ENCODE measurements at places on chromosomes 6 and 20.

- no peak for DNase-seq
Observed at GRCh38 chr6:145026267-145026679, 709.0 kb downstream of the EPM2A start.

GRCh38 chr6:142846883-142847287 is 98.1 kb downstream of the HIVEP2 start:
- no peak for DNase-seq

DNA sequence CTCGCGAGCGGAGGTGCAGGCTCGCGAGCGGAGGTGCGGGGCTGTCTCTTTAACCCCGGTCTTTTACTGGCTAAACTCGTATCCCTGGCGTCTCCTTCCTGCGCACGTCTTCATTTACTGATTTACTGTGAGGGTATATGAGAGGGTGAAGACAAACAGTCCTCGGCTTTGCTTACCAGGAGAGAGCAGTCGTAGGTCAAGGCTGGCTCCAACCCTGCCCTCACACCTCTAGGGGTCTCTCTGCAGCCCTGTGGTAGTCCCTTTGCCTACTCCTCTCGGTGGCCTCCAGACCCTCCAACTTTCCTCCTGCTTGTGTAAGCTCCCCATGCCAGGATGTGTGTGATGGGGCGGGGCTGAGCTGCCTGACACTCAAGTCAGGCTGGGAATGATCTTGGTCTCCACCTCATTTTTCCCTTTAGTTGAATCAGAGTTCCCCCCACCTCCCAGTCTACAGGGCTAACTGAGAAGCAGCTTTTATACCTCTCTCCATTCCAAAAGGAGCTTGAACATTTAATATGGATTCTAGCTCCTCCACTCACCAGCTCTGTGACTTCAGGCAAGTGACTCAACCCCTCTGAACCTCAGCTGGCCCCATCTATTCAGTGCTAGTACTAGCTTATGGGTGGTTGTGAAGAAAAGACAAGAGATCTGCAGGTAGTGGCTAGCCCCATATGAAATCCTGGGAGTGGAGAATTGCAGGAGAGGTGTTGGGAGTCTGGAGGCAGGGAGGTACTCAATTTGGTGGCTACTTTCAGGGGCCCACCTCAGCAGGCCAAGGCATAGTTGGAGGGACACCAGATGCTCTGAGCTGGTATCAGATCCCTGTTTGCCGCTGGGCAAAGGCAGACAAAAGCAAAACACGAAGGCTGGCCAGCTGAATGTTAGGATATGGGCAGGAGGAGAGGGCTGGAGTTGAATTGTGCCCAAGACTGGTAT is 902 bp downstream of the SLC29A1 start:
- no peak for DNase-seq

DNA sequence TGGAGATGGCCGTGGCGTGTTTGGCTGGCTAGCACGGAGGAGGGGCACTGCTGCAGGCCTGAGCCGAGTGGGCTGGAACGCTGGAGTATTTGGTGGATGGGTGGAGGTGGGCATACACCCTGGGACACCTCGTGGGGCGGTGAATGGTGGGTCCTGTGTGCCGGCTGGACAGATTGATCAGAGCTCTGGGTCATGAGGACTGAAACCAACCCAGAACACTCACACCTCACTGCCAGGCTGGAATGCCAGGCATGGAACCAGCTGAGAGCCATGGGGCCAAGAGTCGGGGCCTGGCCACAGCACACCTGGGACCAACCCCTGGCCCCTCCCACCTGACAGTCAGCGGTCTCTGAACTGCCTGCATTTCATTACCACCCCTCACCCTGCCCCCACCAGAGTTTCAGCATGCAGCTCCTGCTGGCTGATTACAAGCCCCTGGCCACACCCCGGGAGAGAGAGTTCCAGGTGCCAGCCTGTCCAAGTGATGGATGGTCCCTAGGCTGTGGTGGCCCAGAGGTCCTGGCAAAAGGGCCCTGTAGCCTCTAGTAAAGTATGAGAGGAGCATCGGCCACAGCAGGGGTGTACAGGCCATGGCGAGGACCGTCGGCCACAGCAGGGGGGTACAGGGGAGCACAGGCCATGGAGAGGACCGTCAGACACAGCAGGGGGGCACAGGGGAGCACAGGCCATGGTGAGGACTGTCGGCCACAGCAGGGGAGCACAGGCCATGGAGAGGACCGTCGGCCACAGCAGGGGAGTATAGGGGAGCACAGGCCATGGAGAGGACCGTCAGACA is 3.3 kb downstream of the NPBWR2 start:
- peak; percentile 17 for DNase-seq

GRCh38 chr20:32532246-32532645 is 52.9 kb downstream of the NOL4L start:
- DNase-seq = no peak

DNA sequence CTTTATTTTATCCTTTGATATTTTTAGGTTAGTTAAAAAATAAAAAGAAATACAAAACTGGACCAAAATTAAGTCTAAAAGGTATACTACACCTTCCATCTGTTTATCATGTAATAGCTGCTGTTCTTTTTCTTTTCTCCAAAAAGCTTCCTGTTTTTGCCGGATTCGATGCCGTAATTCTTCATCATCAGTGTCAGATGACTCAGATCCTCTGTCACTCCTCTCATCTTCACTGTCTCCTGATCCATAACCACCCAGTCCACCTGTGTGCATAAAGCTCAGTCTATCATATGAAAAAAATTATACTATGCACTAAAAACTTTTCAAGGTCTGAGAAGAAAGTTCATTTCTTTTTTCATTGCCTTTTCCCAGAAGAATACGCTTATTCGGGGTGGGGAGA is 8.5 kb upstream of the COQ3 start:
- no peak for DNase-seq

- DNase-seq = peak; percentile 25
Observed at GRCh38 chr20:36932476-36933426, 18.8 kb downstream of the SAMHD1 start.

- no peak for DNase-seq
Observed at GRCh38 chr6:16725145-16725864, 36.0 kb downstream of the ATXN1 start.

GRCh38 chr20:46705378-46705729 is 4.1 kb upstream of the SLC2A10 start:
- no peak for DNase-seq

- DNase-seq = no peak
Observed at GRCh38 chr20:40471261-40471629, 217.8 kb downstream of the MAFB start.

- peak; percentile 26 for DNase-seq
Observed at GRCh38 chr6:327538-328116, 35.3 kb downstream of the DUSP22 start.

- no peak for DNase-seq
Observed at GRCh38 chr6:422433-423054, 31.0 kb downstream of the IRF4 start.

DNA sequence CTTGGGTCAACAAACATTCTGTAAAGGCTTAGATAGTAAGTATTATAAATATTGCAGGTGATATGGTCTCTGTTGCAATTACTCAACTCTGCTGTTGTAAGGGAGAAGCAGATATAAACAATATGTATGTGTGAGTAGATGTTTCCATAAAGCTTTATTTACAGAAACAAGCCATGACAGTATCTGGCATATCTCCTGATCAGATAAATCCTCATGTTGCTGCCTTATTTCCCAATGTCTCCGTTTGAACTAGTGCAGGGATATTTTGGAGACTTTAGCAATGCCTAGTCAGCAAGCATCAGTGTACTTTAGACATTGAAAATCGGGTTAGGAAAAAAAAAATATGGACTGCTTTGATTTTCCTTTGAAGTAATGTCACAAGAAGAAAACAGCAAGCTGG is 96.1 kb downstream of the LAMA2 start:
- no peak for DNase-seq

- DNase-seq = no peak
Observed at GRCh38 chr6:66930559-66931290, 1223.7 kb upstream of the EYS start.

DNA sequence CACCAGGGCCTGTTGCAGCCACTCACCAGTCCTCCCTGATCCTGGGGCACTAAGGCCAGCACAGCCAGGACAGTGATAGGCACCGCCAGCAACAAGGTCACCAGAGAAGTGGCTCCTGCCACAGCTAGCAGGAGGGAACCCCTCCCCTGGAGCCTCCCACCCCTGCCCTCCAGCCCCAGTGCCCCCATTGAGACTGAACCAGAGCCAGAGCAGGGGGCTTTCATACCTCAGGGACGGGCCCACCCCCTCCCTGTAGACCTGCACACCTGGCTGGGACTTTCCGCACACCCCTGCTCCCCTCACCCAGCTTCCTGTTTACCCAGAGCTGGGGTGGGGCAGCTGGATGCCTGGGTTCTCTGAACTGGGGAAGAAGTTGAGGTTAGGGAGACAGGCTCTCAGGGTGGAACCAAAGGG is at the start of gene LTB:
LTB (minus strand) TSS at position 195 of the 414 bp plus-strand sequence; CDS start at position 188, 7 bp downstream.
- DNase-seq = peak; percentile 73

DNA sequence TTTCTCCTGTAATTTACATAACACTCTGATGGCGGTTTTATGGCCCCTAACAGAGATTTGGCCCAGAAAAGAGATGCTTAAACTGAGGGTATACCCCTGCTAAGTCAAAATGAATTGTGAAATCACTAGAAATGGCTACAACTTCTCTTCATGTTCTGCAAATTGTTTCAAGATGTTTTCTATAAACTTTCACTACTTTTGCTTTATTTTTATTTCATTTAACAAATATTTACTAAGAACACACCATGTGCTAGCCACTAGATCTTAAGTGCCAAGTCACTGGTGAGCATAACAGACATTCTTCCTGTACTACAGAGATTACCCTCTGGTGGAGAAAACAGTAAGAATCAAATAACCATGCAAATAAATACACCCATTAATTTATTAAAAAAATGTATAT is 87.6 kb downstream of the KCNQ5 start:
- DNase-seq = no peak

GRCh38 chr6:4320860-4321259 is 185.5 kb upstream of the ECI2 start:
- DNase-seq = no peak

- no peak for DNase-seq
Observed at GRCh38 chr6:100568255-100568654, 103.5 kb upstream of the SIM1 start.

- no peak for DNase-seq
Observed at GRCh38 chr6:37971266-37971665, 151.7 kb downstream of the ZFAND3 start.

GRCh38 chr20:17833036-17833674 is 133.4 kb downstream of the BANF2 start:
- no peak for DNase-seq

DNA sequence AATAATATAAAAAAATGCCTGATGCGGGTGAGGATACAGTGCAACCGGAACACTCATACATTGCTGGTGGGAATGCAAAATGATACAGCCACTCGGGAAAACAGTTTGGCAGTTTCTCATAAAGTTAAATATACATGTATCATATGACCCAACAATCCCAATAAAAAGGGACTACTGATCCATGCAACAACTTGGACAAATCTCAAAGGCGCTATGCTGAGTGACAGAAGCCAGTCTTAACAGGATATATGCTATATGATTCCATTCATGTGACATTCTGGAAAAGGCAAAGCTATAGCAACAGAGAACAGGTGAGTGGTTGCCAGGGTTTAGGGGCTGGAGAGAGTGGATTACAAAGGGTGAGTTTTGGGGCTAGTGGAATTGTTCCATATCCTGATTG is 170.2 kb upstream of the MLN start:
- DNase-seq = no peak

GRCh38 chr20:31856516-31856915 is 11.1 kb upstream of the FOXS1 start:
- no peak for DNase-seq

GRCh38 chr6:3297909-3298308 is 39.2 kb downstream of the PSMG4 start:
- no peak for DNase-seq

GRCh38 chr6:4712291-4712690 is 63.9 kb upstream of the CDYL start:
- no peak for DNase-seq

DNA sequence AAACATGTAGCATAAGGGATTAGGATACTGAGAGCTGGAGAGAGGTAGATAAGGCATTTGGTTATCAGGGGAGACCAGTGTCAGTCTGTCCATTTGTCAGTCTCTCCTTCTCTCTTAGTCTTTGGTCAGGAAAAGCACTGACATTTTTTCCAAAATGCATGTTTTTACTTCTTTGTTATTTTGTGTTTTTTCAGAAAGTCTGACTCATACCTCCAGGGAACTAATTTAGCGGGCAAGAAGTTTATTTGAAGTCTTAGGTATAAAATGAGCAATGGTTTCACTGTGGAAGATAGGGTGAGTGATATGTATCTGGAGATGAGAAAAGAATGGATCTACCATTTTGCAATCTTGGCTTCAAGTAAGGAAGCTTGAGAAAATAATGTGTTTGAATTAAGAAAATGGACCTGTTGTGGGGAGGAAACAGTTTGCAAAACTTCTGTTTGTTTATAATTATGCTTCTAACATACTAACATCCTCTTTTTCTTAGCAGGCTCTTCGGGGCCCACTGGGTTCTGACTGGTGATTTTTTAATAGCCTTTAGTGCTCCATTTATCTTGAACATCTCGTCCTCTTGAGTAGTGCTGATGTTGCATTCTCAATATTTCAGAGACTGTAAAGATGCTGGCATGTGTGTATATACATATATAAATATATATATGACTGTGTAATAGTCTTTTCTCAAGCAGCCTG is 66.9 kb upstream of the FABP7 start:
- DNase-seq = no peak

GRCh38 chr6:43718387-43719105 is 31.0 kb upstream of the MRPS18A start:
- DNase-seq = no peak

DNA sequence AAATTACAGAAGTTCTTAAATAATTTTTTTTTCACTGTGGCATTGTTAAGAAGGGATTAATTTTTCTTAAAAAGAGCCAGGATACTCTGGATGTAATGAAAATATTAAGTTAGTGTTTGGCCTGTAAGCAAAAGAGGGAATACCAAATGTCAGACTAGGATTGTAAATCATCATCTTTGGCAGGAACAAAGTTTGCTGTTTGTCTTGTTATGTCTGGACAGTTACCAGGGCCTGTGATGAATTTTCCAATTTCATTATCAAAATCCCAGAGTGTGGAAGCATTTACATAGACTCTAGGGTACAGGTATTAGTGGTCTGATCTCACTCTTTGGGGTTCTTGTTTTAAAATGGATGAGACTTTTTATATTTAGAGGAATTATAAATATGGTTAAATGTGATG is 26.1 kb downstream of the CEP57L1 start:
- DNase-seq = no peak

- no peak for DNase-seq
Observed at GRCh38 chr20:37828684-37829083, 74.2 kb upstream of the VSTM2L start.

- DNase-seq = no peak
Observed at GRCh38 chr6:10655508-10656055, 38.8 kb downstream of the C6orf52 start.

GRCh38 chr20:1383623-1384404 is 9.0 kb downstream of the FKBP1A start:
- DNase-seq = no peak
